ENCODE measurements at places on chromosomes 16 and 17. TPM values are rescaled to one million over a fixed set of nuclear protein-coding genes. Genes with fewer than 3 reads are reported as not detected.
A peak's percentile ranks its signal among the peaks of the same experiment; 100 is the strongest.

DNA sequence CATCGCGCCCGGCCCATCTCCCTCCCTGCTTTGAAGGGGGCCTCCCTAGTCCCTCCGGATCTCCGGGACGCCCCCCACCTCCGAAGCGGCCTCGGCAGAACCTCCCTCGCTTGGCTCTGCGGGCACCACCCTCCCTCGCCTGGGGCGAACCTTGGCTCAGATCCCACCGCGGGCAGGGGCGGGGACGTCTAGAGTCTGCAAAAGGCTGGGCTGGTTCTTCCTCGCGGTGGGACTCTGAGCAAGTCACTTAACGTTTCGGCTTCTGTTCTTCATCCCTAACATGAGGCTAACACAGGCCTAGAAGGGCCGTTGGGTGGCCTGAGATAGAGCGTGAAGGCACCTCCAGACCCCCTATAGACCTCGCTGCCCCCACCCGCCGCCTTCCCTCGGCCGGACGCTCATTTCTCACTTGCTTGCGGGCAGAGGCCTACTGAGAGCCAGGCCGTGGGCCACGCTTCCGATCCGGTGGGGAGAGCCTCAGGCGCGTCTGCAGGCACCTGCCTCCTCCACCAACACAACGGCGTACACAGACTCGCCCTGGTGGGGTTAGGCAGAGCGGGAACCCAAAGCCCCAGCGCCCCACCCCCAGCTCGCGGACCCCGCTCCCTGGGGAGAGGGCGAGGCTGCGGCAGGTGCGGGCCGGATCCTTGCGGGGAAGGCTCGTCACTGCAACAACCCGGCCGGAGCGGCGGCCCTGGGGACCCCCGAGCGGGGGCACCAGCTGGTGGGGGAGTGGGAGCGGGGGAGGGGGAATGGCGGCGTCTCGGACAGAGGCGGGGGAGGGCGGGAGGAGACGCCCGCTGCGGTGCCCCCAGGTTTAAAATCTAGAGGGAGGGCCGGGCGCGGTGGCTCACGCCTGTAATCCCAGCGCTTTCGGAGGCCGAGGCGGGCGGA lies 5.4 kb downstream of the MYO1C start:
- DNase-seq = no peak

DNA sequence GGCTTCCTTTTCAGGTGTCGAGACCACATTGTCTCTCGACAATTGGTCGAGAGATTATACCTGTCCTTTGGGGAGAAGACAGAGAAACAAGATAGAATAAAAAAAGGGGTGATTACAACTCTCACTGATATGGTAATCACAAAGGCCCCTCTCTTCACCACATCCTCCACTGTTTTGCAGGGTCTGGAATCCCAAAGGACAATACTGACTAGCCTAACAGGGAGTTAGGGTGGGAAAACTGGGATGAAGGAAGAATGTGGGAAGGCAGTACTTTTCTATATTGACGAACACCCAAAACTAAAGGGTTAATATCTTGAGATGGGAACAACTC lies 6.1 kb downstream of the ABCA5 start:
- DNase-seq = no peak

SLC5A2 gene
- total RNA-seq = not detected

DNA sequence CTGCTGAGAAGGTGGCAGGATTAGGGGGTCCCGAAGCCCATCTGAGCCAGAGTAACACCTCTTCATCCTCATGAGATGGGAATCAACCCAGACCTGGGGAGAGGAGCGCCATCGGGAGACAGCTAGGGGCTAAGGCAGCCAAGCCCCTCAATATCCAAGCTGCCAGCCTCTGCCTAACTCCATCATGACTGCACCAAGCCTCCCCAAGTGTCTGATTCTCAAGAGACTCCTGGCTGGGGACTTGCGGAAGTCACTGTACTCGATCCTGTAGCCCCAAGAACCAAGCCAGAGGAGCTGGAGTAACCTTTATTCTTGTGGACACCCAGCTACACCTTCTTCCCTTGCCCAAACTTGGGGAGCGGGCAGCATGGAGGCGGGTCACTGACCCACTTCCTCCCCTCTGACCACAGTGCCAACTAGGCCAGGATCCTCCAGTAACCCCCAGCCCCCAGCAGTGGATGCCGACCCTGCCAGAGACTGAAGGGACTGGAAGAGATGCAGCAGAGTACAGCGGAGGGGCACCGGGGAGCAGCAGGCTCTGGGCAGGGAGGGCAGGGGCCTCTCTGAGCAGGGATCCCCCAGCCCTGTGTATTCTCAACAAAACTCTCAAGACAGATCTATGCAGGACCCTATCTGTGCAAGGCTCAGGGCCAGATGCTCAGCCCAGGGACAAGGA lies 13.3 kb downstream of the HDAC5 start:
- DNase-seq = no peak

- peak; percentile 93 for DNase-seq
These were observed 6.0 kb downstream of the TIMM22 start for GRCh38 chr17:1002771-1003555.

GRCh38 chr16:63876103-63876502 lies 1245.8 kb downstream of the CDH11 start:
- DNase-seq = no peak

DNA sequence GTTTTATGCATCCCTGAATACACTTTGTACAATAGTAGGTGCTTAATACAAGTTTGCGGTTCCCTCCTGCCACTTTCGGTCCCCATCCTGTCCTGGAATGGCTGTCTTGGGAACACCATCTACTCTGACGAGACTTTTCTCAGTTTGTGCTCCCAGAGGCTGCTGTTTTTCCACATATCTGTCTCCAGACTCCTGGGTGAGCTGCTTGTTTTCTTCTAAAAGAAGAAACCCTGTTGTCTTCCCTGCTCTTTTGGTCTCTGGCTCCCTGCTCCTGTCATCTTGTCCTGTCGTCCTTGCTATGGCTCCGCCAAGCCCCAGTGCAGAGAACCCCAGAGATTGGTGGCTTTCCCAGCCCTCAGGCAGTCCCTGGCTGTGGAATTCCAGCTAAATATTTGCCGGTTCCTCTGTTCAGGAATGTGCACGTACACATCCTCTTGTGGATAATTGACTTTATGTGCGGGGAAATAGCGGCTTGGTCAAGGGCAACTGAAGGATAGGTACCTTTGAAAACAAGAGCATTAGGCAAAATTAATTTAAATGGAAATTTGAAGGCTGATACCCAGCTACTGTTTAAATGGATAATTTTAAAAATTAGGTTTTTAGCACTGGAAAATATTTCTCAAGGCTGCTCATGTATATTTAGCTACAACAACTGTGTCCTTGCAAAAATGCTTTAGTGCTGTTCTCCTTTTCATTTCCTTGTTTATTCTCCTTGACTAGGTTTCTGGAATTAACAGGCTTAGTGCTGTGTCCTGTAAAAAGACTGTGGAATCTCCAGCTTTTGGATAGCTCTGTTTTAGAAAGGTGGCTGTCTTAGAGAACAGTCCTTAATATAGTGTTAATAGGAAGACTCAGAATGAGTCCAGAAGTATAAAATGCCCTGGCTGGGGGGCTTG lies 50.2 kb upstream of the SLC12A3 start:
- peak; percentile 35 for DNase-seq

GRCh38 chr16:71637398-71637797 lies 11.4 kb downstream of the MARVELD3 start:
- DNase-seq = no peak

DNA sequence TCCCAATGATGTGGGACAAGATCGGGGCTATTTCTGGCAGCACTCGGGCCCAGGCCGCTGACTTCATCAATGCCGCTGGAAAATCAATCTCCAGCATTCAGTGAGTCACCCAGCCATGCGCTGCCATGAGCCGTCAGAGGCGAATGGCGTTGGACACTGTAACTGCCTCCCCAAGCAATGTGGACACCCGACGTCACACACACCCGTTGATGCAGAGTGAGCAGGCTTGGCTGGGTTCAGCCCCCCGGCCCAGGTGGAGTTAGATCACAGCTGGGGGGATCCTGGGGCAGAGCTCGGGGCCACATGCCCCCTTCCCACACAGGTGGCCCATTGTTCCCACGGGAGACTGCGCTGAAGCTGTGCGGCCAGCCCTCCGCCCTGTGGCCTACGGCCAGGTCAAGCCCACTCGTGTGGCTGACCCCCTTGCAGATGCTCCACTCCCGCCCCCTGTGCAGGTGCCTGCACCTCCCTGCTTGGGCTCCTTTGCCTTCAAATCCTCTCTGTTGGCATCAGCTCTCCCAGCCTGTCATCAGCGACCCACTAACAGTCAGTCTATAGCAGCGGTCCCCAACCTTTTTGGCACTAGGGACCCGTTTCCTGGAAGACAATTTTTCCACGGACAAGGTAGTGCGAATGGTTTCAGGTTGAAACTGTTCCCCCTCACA lies 89.9 kb downstream of the TBC1D16 start:
- DNase-seq = no peak

DNA sequence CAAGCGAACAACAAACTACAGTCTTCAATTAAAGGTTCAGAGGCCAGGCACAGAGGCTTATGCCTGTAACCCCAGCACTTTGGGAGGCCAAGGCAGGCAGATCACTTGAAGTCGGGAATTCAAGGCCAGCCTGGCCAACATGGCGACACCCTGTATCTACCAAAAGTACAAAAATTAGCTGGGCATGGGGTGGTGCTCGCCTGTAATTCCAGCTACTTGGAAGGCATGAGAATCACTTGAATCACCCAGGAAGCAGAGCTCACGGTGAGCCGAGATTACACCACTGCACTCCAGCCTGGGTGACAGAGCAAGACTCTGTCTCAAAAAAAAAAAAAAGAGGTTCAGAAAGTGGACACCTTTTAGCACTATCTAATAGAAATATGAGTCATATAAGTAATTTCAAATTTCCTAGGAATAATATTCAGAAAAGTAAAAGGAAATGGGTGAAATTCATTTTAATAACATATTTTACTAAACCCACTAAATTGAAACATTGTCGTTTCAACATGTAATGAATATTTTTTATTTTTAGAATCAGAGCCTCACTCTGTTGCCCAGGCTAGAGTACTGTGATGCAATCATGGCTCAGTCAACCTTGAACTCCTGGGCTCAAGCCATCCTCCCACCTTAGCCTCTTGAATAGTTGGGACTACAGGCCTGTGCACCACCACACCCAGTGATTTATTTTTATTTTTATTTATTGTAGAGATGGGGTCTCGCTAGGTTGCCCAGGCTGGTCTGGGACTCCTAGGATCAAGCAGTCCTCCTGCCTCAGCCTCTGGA lies 15.2 kb upstream of the MARCHF10 start:
- DNase-seq = no peak

- no peak for DNase-seq
These were observed 16.9 kb downstream of the C16orf90 start for GRCh38 chr16:3478242-3478925.

DNA sequence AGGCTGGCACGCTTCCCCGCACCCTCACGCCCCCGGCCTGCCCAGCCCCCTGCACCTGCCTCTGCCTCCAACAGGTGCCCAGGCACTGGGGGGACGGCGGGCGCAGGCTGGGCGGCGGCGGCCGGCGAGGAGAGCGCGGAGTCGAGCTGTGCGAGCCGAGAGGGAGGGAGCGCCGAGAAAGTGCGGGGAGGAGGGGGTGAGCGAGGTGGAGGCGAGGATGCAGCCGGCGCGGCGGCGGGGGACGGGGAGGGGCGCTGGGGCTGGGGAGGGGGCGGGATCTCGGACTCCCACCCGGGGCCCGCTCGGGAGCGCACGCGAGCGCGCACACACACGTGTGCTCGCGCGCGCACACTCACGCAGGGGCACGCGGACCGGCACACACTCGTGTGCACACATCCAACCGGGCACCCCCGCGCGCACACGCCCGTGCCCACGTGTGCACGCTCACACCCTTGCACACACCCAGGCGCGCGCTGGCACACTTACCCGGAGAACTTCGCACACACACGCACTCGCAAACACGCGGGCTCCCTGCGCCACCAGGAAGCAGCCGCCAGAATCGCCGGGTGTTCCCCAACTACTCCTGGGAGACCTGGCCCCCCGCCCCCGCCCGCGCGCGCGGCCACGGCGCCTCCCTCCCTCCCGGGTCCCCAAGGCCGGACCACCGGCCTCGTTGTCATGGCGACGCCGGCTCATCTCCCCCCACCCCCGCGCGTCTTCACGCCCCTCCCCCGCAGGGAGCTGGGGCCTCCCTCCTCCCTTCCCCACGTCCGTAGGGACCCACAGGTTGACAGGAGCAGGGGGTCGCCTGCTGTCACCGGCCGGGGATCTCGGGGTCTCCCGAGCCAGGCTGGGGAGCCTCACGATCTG lies at the start of gene DOC2A:
Gene DOC2A (minus strand): TSS at position 184 of the 870 bp plus-strand sequence. CDS start 805 bp downstream, outside the sequence.
- DNase-seq = no peak

DNA sequence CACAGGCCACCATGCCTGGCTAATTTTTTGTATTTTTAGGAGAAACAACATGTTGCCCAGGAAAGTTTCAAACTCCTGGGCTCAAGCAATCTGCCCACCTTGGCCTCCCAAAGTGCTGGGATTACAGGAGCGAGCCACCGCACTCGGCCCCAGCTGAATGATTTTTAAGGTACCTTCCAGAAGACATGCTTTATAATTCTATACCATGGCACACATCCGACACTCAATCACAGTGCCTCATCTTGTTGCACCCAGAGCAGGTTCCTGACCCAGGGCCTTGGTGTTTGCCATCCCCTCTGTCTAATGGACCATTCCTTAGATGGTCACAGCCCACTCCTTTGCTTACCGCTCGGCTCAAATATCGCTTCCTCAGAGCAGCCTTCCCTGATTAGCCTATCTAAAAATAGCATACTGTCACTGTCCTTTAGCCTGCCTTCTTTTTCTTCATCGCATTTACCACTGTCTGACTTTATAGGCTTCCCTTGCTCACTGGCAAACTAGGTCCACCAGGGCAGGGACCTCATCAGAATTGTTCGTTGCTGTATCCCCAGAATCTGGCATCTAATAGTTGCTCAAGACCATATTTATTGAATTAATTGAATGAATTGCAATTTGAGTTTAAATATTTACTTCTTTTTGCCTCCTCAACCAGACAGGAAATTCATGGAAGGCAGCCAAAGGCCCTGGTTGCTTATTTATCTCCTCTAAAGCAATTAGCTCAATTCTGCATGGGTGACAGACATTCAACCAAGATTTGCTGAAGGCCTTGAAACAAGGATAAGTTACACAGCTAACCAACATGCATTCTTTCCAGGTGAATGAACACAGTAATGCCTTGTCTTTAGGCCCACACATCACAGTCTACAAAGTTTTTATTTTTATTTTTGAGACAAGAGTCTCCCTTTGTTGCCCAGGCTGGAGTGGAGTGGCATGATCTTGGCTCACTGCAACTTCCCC lies 6.3 kb upstream of the TENT4B start:
- no peak for DNase-seq

GRCh38 chr16:287298-287811 lies 4.4 kb downstream of the PDIA2 start:
- DNase-seq = no peak

DNA sequence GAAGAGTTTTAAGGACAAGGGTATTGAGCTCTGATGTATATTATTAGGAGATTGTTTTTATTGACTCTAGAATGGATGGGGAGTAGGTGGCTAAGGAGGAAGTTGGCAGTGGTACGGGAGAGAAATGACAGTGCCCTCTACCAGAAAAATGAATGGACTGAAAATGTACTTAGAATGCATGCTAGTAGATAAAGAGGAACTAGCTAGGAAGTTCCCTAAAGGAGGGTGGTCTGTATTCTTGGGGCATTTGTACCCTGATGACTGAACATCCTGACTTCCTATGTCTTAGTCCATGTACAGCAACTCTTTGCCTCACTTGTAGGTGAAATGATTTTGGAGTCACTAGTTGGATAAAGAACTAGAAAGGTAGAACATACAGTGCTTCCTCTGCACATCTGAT lies 581.5 kb upstream of the RBFOX1 start:
- DNase-seq = no peak

All from dermis microvascular lymphatic vessel endothelial cell (primary cell).